Smooth muscle cell of the brain vasculature (primary cell): ENCODE measurements at places on chromosomes 16 and 17.

DNA sequence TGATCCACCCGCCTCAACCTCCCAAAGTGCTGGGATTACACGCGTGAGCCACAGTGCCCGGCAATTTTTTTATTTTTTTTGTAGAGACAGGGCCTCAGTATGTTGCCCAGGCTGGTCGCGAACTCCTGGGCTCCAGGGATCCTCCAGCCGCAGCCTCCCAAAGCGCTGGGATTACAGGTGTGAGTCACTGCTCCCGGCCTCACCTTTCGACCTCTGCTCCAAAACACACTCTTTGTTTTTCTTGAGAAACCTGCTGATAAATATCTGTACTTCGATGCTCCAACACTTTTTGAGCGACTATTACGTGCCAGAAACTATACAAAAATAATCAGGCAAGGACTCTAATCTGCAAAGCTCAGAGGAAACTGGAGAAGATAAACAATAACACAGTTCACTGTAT, 1.0 kb downstream of the MED1 start:
- no peak for DNase-seq

DNA sequence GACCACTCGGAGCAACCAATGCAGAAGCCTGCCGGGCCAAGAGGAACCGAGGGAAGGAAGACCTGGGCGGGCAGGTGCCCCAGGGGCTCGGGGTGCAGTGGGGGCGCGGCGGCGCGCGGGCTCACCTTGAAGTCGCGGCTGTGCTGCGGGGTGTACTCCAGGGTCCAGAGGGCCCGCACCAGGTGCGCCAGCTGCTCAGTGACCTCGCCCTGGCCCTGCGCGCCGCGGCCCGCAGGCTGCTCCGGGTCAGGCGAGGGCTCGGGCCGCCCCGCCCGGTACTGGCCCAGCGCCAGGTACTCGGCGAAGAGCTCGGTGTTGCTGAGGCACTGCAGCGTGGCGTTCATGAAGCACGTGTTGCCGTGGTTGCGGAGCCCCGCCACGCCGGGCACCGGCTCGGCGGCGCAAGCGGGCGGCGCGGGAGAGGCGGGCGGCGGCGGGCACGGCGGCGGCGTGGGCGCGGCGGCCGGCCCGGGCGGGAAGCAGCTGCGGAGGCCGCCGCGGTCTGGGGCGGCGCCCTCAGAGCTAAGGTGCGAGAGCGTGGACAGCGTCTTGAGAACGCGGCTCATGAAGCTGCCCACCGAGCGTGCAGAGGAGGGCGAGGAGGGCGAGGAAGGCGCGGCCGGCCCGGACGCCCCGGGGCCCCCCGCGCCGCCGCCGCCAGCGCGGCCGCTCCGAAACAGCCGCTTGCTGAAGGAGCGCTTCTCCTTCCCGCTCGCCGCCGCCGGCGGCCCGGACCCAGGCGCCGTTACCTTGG, 562 bp downstream of the USP31 start:
- no peak for DNase-seq

DNA sequence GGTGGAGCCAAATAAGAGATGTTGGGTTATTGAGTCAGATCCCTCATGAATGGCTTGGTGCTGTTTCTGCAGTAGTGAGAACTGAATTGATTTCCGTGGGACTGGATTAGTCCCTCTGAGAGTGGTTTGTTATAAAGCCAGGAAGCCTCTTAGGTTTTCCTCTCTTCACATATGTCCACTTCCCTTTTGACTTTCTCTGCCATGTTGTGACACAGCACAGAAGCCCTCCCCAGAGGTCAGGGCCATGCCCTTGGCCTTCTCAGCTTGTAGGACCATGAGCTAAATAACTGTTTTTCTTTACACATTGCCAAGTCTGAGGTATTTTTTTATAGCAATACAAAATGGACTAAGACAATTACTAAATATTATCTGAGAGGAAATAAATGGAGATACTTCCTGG, 10.3 kb upstream of the HAPSTR1 start:
- DNase-seq = no peak

- DNase-seq = no peak
Measured at GRCh38 chr16:8998108-8998507, 34.4 kb upstream of the USP7 start.

DNA sequence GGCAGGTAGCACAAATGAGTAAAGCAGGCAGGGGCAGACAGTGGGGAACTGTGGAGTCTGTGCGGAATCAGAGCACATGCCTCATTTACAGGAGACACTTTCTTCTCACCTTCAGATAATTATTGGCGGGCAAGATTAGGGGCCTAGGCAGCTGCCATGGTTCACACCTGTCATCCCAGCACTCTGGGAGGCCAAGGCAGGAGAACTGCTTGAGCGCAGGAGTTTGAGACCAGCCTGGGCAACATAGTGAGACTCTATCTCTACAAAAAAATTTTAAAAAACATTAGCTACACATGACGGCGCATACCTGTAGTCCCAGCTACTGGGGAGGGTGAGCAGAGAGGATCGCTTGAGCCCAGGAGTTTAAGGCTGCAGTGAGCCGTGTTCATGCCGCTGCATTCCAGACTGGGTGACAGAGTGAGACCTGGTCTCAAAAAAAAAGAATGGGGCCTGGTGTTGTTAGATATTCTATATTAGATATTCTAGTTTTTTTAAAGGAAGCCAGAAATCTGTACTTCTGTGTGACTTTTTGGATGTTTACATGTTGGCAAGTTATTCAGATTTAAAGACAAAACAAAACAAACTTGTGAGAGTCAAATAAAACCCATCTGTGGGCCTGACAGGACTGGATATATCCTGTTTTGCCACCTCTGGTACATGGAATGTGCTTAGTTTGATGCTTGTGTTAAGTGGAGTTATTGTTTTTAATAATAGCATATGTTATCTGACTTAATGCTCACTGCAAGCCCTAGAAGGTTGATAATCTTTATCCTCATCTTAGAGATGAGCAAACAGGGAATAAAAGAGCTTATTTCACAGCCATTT, 4.9 kb upstream of the LPCAT2 start:
- DNase-seq = no peak

DNA sequence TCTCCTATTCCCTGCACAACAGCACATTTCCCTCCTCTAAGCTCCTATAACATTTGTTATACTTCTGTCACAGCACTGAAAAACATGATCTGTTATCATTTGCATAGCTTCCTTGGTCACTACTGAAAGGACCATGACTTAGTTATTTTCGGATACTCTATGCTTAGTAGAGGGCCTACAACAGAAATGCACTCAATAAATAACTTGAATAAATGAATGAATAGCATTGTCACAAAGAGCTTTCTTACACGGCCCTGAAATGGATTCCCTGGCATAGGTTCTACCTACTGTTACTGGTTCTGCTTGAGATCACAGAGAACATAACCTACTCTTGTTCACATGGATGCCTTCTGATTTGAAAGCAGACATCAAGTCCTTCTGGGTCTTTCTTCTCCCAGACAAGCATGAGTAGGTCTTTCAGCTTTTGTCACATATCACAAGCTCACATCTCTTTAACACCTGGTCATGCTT, 41.6 kb downstream of the MYO1D start:
- DNase-seq = no peak

DNA sequence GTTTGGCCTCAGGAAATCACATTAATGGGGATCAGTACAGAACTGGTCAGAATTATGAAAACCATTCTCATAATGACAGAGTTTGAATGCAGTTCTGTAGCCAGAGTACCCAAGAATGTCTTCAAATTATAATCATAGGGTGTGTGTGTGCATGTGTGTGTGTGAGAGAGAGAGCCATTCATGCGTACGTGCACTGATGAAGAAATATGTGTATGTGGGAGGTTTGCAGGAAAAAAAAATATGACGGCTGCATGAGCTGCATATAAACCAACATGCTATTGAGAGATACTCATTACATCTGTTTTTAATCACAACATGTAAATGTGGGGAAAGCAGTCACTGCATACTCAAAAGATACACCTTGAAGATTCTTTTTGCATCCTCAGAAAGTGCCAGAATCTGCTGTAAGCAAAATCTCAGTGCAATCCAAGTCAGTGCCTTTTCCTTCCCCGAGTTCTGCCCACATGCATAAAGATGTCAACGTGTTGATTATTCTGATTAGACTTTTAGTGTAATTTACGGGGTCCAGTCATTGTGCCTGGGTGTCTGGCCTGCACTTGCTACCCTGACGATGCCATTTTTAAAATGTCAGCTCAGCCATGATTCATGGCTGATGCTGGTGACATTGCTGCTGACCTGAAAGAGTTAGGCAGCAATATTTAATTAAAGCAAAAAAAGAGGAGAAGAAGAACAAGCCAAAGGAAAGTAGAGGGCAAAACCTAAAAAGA, 378.7 kb upstream of the ZFHX3 start:
- DNase-seq = no peak

- no peak for DNase-seq
Measured at GRCh38 chr17:76107509-76107908, 3.9 kb upstream of the EXOC7 start.

GRCh38 chr16:75943705-75944514, 217.6 kb upstream of the CPHXL start:
- no peak for DNase-seq

DNA sequence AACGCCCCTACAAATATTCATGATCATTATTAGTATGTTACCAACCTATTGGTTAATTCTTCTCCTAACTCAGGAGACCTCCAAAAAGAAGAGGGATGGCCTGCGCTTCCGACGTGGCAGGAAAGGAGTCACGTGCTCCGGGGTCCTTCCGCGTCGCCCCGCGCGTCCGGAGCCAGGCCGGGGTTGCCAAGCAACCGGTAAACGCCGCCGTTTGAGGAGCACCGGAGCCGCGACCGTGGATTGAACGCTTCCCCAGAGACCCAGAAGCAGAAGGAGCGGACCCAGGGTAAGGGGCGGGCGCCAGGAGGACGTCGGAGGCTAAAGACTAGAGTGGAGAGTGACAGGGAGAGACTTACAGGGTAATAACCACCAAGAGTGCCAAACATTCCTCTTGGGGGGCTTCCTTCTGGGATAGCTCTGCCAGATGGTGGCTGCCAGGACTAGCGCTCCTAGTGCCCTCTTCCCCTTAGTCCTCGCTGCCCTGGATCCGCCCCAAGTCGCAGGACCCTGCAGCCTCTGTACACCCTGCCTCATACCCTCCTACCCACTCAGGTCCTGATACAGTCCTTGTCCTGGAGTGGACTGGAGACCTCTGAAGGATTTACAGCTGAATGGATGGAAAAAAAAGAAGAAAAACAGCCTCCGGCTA, at the start of gene DNAI2:
TSS of gene DNAI2 (plus strand) at position 175 of the 649 bp plus-strand sequence. CDS start 7,584 bp downstream, outside the sequence.
- no peak for DNase-seq

DNA sequence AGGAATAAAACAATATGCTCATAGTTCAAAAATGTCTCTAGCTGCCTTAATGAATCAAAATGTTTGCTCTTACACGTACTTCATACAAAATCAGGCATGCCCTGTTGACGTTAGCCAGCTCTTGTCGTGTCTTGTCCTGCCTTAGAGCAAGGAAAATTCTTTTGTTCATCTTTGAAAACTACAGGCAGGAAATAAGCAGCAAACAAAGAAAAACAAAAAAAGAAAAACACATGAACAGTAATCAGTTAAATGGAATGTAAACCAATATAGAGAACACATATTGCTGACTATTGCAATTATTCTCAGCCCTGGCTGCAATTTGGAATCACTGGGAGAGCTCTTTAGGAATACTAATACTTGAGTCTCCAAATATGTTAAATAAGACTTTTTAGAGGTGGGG, 1.7 kb downstream of the CAPNS2 start:
- DNase-seq = no peak

GRCh38 chr17:28705074-28705659, 6.5 kb downstream of the PROCA1 start:
- no peak for DNase-seq

- DNase-seq = no peak
Measured at GRCh38 chr16:50801036-50801435, 59.1 kb downstream of the CYLD start.

DNA sequence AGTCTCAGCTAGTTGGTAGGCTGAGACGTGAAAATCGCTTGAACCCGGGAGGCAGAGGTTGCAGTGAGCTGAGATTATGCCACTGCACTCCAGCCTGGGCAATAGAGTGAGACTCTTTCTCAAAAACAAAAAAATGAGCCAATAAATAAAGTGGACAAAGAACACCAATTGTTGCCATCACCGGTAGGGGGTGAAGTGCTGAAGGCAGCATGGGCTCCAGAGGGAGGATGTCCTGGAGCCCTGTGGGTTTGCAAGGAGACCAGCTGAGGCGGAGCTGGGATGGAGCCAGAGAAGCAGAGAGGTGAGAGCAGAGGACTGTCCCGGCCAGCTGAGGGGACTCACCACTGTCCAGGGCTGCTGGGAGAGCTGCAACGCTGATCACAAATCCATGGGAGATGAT, 13.8 kb downstream of the CHST6 start:
- no peak for DNase-seq

DNA sequence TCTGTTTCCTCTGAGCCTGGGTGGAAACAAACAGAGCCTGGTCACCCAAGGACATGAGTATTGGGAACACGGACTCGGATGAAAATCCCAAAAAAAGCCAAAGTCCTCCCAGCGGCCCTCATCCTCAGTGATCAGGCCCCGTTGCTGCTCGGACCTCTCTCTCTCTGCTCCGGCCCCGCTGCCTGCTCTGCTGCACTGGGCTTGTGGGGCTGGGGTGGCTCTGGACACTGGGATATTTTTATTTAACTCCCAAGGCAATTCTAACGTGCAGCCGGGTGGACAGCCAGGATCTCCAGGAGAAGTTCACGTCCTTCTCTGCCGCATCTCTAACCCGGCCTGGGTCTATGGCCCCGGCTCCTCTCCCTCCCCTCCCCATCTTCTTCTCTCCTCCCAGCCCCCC, 280.9 kb upstream of the TNRC6C start:
- no peak for DNase-seq

DNA sequence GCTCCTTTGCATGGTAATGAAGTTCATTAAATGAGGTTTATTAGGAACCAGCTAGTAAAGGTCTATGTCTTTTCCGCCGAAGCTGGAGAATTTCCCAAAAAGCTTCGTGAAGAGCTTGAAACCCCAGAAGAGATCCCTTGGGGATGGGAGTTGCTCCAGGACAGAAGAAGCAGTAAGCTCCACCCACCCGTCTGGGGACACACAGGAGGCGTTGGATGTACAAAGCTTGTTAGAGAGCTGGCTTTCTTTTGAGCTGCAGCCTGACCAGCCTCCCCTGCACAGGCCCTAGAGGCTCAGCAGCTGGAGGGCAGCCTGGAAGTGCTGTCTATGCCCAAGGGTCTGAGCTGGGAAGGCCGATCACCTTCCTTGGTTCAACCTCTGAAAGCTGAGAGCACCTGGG, 147.4 kb upstream of the SDK2 start:
- no peak for DNase-seq

GRCh38 chr16:63890081-63890480, 1231.8 kb downstream of the CDH11 start:
- DNase-seq = no peak

DNA sequence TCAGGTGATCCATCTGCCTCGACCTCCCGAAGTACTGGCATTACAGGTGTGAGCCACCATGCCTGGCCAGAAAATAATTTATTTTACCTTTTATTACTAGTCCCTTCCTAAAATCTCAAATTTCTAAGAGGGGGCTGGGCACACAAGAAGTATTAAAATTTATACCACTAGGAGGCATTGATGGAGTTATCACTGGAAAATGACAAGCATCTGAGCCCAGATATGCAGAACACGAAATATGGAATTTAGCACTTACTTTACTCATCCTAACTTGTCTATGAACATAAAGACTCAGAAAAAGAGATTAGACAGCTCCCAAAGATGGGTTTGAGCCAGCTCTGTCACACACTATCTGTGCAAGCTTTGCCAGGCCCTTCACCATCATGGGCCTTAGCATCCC, 46.4 kb downstream of the STAT5A start:
- DNase-seq = no peak
